ENCODE measurements at places on chromosomes 7 and 10.
A peak's percentile ranks its signal among the peaks of the same experiment; 100 is the strongest.

DNA sequence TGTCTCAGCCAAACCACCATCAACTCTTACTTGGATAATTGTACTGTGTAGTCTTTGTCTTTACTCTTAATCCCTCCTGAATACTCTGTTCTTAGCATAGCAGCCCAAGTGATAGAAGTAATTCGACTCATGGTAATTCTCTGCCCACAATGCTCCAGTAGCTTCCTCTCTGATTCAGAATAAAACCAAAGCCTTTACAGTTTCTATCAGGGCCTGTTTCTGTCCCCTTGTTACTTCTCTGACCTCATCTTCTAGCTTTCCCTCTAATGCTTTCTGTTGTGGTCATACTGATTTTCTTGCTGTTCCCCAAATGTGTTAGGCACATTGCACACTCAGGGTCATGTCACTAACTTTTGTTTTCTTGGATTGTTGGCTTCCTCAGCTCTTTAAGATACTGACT is 8.0 kb downstream of the ZNF518A start:
- no peak for DNase-seq

DNA sequence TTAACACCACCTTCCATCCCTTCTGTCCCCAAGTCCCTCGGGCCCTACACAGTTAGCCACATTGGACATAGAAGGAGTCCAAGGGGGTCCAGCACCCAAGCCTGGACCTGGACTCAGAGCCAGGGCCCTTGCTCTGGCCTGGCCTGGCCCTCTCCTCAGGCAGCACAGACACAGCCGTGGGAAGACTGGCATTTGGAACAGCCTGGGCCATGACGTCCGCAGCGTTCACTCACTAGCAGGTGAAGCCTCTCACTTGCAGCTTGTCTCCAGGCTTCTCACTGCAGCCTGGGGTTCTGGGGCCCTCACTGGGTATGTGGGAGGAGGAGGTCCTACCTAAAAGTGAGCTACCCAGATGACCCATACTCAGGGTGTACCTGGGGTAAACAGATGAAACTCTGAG is 33.7 kb upstream of the AQP1 start:
- DNase-seq: no peak

DNA sequence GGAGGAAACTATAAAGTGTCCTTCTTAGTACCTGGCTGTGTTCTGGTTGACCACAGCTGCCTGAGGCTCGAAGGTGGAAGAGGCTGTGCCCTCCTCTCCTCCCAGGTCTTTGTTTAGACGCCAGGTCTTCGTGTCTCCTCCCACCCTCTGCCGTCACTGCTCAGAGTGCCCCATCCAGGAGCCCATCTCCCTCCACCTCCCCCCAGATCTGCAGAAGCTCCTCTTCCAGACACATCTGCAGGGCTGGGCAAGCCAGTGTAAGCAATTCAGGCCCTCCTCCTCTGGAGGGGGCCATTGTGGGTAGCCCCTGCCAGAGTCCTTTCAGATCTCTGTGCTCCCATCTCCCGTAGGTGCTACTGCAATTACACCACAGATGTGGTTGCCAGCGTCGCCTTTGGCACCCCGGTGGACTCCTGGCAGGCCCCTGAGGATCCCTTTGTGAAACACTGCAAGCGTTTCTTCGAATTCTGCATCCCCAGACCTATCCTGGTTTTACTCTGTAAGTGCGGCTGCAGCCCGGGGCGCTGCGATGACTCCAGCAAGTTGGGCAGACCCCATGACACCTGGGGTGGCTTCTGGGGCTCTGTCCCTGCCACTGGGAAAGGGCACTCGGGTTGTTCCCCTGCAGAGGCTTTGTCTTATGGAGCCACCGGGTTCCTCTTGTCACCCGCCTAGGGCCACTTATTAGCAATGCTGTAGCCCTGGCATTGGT is 107.5 kb downstream of the PARP12 start:
- no peak for DNase-seq

- DNase-seq: no peak
These were observed 61.3 kb upstream of the EN2 start for GRCh38 chr7:155396661-155397060.

- peak; percentile 71 for DNase-seq
These were observed 175.1 kb downstream of the NEURL1 start for GRCh38 chr10:103668351-103669242.

DNA sequence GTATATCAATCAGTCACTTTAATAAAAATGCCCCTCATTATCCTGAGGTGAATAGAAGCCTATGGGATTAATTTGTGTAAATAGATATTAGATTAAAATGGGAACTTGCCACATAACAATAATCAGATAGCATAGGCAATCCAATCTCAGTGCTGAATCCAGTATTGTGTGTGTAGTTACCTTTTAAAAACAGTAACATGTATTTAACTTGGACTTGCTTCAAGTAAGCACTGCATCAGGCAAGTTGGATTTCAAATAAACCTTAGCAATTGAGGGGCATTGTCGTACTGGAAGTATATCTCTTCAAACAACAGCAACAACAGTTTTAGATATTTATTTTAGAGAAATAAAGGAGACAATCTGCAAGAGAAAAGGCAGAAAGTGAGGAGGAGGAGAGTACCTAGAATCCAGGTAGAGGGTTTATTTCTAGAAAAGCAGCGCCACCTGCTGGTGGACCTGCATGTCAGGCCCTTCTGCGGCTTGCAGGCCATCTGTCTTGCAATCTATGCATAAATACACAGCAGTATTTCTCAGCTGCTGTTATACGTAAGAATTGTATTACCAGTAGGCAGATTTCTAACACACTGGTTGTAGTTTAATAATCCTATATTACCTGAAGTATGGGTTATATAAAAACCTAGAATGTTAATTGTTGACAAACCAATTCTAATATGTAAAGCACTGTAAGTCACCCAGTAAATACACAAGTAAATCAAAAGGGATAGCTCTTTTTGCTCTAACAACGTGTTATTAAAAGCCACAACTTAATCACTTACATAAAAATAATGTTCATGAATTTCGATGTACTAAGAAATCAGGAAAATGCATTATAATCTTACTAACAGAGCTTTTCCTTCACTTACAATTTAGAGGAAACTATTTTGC is 652.8 kb downstream of the KCNMA1 start:
- peak; percentile 39 for DNase-seq

GRCh38 chr7:48089046-48090003 is at the start of gene UPP1:
Gene UPP1, plus strand, starts transcription at chr7:48089265. Its CDS starts 5,519 bp downstream, at chr7:48094784.
- DNase-seq: peak; percentile 98

GRCh38 chr10:104337521-104337984 is 712 bp downstream of the ITPRIP start:
- DNase-seq: no peak

GRCh38 chr10:36390221-36390620 is 735.2 kb upstream of the ANKRD30A start:
- DNase-seq: no peak

- no peak for DNase-seq
These were observed 43.4 kb downstream of the ZNF117 start for GRCh38 chr7:64947252-64948000.

- DNase-seq: no peak
These were observed 216.7 kb upstream of the IGFBP3 start for GRCh38 chr7:46137725-46138124.

GRCh38 chr7:33873518-33873917 is 31.8 kb upstream of the BMPER start:
- no peak for DNase-seq

GRCh38 chr10:120734483-120735078 is 116.6 kb upstream of the WDR11 start:
- DNase-seq: no peak

GRCh38 chr10:76305930-76306615 is 874.6 kb downstream of the LRMDA start:
- DNase-seq: no peak

DNA sequence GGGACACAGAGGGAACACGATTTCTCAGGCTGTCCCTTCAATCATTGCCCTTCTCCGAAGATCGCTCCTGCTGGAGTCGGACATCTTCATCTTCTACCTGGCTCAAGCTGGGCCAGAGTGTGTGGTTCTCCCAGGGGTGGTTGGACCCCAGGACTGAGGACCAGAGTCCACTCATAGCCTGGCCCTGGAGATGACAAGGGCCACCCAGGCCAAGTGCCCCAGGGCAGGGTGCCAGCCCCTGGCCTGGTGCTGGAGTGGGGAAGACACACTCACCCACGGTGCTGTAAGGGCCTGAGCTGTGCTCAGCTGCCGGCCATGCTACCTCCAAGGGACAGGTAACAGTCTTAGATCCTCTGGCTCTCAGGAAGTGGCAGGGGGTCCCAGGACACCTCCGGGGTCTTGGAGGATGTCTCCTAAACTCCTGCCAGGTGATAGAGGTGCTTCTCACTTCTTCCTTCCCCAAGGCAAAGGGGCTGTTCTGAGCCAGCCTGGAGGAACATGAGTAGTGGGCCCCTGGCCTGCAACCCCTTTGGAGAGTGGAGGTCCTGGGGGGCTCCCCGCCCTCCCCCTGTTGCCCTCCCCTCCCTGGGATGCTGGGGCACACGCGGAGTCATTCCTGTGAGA is 23.3 kb downstream of the TBATA start:
- peak; percentile 28 for DNase-seq

DNA sequence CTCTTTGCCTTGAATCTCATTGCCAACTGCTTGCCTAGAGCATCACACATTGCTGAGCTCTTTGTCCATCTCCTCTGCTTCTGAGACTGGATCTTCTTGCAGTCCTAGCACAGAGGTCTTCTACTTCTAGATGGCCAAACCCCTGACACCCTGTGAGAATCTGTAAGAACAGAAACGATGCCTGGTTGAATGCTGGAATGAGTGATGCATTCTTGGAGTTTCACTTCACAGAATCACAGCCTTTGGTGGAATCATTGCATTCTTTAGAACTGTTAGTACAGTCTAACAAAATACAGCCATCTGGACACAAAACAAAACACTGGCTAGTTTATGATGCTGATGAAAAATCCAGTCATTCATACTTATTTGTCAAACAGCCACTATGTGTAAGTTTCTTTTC is 141.7 kb upstream of the ITGB1 start:
- DNase-seq: no peak

- no peak for DNase-seq
These were observed 350.9 kb upstream of the LRGUK start for GRCh38 chr7:133776266-133776665.

DNA sequence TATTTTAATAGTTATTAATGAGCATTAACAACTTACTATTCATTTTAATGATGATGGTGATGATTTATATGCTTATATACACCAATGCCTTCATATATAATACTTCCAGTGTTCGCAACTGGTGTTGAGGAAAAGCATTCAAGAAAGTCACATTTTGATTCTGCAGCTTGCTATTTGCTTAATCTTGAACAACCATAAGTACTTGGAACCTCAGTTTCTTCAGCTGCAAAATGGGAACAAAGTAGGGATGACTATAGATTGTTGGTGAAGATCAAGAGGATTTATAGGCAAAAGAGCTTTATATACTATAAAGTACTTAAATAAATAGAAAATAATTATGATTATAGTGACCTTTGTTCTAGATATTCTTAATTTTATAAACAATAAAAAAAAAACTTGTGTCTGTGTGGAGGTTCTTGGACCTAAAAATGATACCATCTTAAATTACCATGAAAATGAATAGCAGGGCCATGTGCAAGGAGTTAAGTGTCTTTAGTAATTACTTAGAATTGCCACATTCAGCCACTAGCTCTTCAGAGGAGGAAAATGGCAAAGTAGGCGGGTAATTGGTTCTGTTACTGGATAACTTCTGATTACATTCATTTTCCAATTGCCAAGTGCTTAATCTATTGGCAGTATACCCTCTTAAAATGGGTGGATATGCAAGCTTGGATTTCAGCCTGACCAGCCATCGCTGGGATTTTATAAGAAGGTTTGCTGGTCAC is 4.5 kb downstream of the ARID5B start:
- no peak for DNase-seq

- no peak for DNase-seq
These were observed 67.7 kb downstream of the GPAM start for GRCh38 chr10:112115781-112116385.

- DNase-seq: no peak
These were observed 5.3 kb downstream of the FRMD4A start for GRCh38 chr10:14325325-14325955.

DNA sequence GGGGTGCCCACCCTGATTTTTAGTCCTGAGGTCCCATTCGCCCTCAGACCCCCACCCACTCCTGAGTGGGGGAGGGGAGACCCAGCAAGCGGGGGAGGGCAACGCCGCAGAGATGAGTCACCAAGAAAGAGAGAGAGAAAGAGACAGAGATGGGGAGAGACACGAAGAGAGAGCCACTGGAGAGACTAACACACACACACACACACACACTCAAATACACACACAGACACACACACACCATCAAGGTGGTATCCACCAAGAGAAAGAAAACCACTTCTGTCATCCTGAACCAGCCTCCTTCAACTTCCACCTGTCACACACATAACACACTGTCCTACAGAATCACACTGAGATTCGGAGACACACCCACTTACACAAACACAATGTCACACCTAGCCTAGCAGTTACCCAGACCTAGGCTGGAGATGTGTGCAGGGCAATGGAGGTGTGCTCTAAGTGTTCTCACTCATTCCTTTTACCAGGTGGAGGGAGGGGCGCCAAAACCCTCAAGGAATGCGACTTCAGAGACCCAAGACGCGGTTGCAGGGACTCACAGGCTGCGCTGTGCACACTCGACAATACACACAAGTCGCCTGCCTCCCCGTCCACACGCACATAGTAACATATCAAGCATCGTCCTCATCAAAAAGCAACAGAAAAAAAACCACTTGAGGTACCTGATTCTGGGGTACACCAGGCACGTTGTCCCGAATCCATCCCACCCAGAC is 3.9 kb upstream of the VGF start:
- DNase-seq: no peak

DNA sequence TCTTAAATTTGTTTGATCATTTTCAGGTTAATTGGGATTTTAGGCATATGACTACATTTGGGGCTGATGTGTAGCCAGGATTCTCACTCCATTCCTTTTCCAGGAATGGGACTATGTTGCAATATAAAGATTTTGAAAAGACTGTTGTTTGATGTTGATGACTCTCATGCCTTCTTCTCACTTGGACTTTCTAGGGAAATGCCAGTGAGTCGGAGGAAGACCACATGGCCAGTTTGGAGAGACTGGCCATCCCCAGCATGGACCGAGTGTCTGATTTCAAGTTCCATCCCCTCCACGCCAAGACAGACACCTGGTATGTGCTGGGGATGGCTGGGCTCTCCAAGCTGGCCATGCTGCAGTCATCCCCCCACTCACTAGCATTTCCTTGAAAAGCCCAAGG is 5.5 kb downstream of the IGFBP3 start:
- no peak for DNase-seq

DNA sequence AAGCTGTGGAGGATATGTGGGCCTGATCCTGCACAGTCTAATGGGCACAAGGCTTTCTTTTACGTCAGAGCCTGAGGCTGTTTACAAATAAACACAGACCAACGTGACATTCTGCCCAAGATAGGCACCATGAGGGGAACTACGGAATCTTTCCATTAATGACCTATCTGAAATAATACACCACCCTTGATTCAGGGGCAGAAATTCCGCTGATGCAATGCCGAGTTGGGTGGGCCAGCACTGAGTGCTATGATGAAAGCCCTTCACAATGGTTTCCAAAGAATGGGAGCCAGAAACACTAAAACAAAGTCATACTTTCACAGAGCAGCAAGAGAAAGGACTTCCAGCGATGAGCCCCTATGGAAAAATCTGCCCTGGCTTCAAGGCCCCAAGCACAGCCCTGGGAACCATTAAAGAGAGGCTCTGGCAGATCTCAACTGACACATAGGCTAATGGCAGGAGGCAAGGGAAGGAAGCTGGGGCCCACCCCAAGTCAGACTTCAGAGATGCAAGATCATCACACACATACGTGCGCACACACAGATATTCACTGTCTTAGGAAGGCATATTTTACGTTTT is 72.2 kb upstream of the DLX6 start:
- no peak for DNase-seq

All from Peyer's patch (tissue), 4 donors.